ENCODE measurements at places on chromosomes 16 and 17.

DNA sequence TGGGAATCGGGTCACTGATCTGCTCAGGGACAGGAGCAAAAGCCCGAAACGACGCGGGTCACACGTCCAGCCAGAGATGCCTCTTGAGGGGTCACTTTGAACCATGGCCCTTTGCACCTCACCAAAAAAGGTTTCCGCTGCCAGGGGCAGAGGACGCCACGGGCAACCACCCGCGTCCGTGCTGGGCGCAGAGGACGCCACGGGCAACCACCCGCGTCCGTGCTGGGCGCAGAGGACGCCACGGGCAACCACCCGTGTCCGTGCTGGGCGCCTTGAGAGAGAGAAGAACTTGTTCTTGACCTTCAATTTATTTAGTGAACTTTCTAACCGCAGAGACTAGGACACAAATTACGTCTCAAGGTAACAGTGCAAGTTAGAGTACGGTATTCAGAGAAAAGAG is 35.5 kb downstream of the TIMM22 start:
- H3K4me1 ChIP-seq, result peaks cover 56% of the 10 kb centered on the region
- H3K27me3 ChIP-seq, result no peaks in the 10 kb centered on the region

- H3K4me1 ChIP-seq, result peaks cover 27% of the 10 kb centered on the region
- peaks cover 22% of the 10 kb centered on the region for H3K27me3 ChIP-seq
- H3K36me3 ChIP-seq, result no peaks in the 10 kb centered on the region
- no peak for DNase-seq
- peak overlapping the region; percentile 58 for H3K27ac ChIP-seq
- H3K4me3 ChIP-seq, result no peak overlapping the region
Observed at GRCh38 chr17:44916781-44917241, 1.5 kb upstream of the GFAP start.

DNA sequence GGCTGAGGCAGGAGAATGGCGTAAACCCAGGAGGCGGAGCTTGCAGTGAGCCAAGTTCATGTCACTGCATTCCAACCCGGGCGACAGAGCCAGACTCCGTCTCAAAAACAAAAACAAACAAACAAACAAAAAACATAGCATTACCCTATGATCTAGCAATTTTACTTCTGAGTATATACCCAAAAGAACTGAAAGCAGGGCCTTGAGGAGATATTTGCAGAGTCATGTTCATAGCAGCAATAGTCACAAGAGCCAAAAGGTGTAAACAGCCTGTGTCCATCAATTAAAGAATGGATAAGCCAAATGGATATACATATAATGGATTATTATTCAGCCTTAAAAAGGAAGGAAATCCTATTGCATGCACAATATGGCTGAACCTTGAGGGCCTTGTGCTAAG is 63.1 kb downstream of the TOM1L2 start:
- H3K27me3 ChIP-seq, result no peaks in the 10 kb centered on the region
- peaks cover 35% of the 10 kb centered on the region for H3K36me3 ChIP-seq
- H3K4me3 ChIP-seq, result no peak overlapping the region

- no peak overlapping the region for H3K4me3 ChIP-seq
- H3K27me3 ChIP-seq, result no peaks in the 10 kb centered on the region
- H3K4me1 ChIP-seq, result peaks cover 88% of the 10 kb centered on the region
- DNase-seq, result no peak
Observed at GRCh38 chr16:72989579-72990551, 58.1 kb downstream of the ZFHX3 start.

DNA sequence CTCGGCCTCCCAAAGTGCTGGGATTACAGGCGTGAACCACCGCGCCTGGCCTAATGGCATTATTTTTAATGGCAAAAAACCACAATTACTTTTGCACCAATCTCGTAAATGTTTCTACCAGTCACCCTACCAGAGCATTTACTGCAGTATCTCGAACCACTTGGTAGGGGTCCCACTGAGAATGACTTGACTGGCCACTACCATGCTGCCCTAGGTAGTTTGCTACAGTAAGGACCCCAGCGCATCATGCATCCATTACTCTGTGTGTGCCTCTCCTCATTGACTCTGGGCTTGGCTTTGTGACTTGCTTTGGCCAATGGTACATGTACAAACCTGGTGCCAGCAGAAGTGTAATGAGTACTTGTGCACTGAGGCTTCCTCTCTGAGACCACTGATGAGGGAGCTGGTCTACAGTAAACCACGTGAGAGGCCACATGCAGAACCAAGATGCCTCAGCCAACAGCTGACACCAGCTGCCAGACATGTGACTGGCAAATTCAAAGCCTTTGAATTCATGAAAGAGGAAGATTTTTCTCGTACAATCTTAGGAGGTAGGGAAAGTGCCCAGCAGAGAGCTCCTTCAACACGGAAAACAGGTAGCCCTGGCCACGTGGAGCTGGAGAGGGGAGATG is 421.7 kb upstream of the C16orf82 start:
- H3K27me3 ChIP-seq, result no peaks in the 10 kb centered on the region
- no peak overlapping the region for H3K4me3 ChIP-seq
- DNase-seq, result no peak

DNA sequence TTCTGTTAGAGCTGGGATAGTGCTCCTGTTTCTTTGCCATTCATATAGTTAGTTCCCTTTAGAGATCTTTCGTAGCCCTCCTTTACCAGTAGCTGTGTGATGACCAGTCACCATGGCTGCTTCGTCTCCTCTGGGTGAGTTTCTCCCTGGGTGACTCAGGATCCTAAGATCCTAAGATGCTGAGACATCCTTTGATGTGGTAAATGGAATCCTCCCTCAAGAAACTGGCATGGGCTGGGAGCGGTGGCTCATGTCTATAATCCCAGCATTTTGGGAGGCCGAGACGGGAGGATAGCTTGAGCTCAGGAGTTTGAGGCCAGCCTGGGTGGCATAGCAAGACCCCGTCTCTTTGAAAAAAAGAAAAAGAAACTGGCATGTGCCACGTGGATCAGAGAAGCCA is 5.9 kb downstream of the PHAF1 start:
- no peak for DNase-seq
- H3K4me3 ChIP-seq, result no peak overlapping the region
- H3K4me1 ChIP-seq, result peaks cover 27% of the 10 kb centered on the region
- H3K27ac ChIP-seq, result no peak overlapping the region

GRCh38 chr17:4840893-4841242 is 7.7 kb downstream of the MINK1 start:
- H3K4me1 ChIP-seq, result peaks cover 19% of the 10 kb centered on the region
- no peak for DNase-seq
- no peaks in the 10 kb centered on the region for H3K27me3 ChIP-seq
- no peak overlapping the region for H3K27ac ChIP-seq
- peaks cover 30% of the 10 kb centered on the region for H3K36me3 ChIP-seq

DNA sequence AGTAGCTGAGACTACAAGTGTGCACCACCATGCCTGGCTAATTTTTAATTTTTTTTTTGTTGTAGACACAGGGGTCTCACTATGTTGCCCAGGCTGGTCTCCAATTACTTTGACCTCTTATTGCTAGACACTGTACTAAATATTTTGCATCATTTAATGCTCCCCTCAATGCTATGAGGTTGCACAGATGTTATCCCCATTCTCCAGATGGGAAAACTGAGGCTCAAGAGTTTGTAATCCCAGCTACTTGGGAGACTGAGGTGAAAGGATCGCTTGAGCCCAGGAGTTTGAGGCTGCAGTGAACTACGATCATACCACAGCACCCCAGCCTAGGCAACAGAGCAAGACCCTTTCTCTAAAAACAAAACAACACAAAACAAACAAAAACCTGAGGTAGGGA is 443.3 kb upstream of the C16orf82 start:
- no peak overlapping the region for H3K4me3 ChIP-seq
- DNase-seq, result no peak
- no peaks in the 10 kb centered on the region for H3K4me1 ChIP-seq
- H3K27me3 ChIP-seq, result no peaks in the 10 kb centered on the region
- H3K36me3 ChIP-seq, result no peaks in the 10 kb centered on the region

DNA sequence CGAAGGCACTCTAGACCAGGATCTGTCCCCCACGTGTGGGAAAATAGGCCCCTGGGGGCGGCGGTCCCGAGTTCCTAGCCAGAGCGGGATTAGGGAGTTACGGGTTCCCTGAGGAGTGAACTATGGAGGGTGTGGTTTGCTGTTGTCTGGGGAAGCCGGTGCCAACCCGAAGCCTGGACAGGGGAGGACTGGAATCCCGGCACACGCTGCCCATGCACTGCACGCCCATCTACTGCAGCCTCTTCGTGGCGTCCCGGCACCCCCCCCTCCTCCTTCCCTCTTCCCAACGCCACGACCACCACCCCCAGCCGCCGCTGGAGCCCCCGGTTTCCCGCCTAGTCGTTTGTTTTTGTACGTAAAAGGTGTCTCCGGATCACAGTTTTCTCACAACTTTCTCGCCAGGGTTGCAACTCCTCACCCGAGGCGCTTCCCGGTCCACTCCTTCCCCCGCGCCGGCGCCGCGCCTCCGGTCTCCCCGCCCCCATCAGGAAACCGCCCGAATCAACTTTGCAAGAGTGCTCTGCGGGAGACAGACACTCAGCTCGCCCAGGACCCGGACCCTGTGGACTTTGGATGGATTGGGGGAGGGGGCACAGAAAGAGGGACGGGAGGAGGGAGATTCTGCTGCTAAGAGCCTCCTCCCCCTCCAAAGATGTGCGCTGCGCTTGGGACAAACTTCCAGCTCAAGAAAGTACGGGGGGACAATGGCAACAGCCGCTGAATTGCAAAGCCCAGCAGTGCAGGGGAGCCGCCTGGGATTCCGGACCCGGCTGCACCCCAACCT is 1.4 kb upstream of the LHX1 start:
- H3K36me3 ChIP-seq, result no peaks in the 10 kb centered on the region
- peak overlapping the region; percentile 19 for H3K4me3 ChIP-seq
- H3K27me3 ChIP-seq, result peaks cover 96% of the 10 kb centered on the region
- peaks cover 81% of the 10 kb centered on the region for H3K4me1 ChIP-seq
- DNase-seq, result no peak

- DNase-seq, result no peak
- no peak overlapping the region for H3K27ac ChIP-seq
- H3K27me3 ChIP-seq, result no peaks in the 10 kb centered on the region
- peaks cover 6% of the 10 kb centered on the region for H3K4me1 ChIP-seq
- H3K4me3 ChIP-seq, result no peak overlapping the region
- peaks cover 21% of the 10 kb centered on the region for H3K36me3 ChIP-seq
Observed at GRCh38 chr16:12009462-12009861, 32.9 kb downstream of the SNX29 start.

DNA sequence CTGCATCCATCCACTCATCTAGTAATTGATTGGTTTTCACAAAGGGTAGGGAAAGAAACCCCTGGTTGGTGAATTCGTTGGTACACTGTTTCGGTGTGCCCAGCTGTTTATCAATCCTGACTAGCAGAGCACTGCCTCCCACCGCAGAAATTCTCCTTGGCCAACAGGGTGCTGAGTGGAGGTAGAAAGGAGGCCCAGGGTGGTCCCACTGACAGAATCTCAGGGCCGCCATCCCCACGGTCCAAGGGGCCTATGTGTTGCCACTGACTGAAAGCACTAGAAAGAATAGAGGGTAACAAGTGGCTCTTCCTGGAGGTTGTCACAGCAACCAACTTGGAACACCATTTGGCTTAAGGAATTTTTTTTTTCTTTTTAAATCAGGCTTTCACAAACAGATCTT is 8.4 kb upstream of the RCVRN start:
- H3K27ac ChIP-seq, result no peak overlapping the region
- H3K4me1 ChIP-seq, result no peaks in the 10 kb centered on the region
- H3K36me3 ChIP-seq, result no peaks in the 10 kb centered on the region
- DNase-seq, result no peak
- H3K4me3 ChIP-seq, result no peak overlapping the region

- H3K27me3 ChIP-seq, result no peaks in the 10 kb centered on the region
- no peaks in the 10 kb centered on the region for H3K36me3 ChIP-seq
Observed at GRCh38 chr17:4833941-4834680, 971 bp downstream of the MINK1 start.
